ENCODE measurements at places on chromosomes 2 and 18.

- DNase-seq, result no peak
Observed at GRCh38 chr2:191961556-191961955, 114.7 kb upstream of the CAVIN2 start.

GRCh38 chr2:63029058-63029457, 21.6 kb upstream of the OTX1 start:
- no peak for DNase-seq

DNA sequence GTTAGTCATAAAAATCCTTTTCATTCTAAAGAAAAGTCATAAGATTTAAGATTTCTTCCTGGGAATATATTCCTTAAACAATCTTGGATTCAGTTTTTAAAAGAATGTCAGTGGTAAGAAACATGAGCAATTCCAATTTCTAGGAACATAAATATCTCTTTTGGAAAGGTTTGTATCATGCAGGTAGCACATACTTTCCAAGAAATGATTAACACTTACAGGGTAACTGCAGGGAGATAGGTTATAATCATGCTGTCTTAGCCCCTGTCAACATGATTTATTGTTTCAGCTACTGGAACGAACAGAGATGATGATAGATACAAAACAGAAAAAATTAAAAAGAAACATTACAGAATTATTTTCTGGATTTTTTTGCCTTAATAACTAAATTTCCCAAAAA, 1537.7 kb downstream of the LRP1B start:
- no peak for DNase-seq

GRCh38 chr18:13239171-13239956, 20.8 kb downstream of the LDLRAD4 start:
- no peak for DNase-seq

DNA sequence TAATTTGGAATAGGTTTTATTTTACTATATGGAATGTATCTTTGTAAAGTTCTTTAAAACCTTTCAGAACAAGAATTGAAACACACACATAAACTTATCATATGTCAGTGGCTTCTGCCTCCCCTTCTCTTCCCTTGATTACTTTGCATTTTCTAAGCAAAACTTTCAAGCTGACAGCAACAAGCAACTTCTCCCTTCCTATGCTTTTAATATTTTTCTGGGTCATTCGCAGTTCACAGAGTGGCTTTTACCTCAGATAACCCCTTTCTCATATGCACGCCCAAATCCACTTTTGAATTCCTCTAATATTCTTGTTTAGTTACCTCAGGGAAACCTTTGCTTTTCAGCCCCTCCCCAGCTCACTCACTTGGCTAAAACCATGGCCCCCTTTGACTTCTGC, 36.7 kb upstream of the CDC42EP3 start:
- DNase-seq, result no peak
